ENCODE measurements at places on chromosomes 11 and 22.

GRCh38 chr11:77141475-77141874, 13.4 kb downstream of the MYO7A start:
- DNase-seq = no peak

- DNase-seq = peak; percentile 37
These were observed at the start of gene OSBPL5 for GRCh38 chr11:3165152-3165705. OSBPL5 (minus strand) TSS chr11:3165310; CDS start chr11:3129148, 36,162 bp downstream.

DNA sequence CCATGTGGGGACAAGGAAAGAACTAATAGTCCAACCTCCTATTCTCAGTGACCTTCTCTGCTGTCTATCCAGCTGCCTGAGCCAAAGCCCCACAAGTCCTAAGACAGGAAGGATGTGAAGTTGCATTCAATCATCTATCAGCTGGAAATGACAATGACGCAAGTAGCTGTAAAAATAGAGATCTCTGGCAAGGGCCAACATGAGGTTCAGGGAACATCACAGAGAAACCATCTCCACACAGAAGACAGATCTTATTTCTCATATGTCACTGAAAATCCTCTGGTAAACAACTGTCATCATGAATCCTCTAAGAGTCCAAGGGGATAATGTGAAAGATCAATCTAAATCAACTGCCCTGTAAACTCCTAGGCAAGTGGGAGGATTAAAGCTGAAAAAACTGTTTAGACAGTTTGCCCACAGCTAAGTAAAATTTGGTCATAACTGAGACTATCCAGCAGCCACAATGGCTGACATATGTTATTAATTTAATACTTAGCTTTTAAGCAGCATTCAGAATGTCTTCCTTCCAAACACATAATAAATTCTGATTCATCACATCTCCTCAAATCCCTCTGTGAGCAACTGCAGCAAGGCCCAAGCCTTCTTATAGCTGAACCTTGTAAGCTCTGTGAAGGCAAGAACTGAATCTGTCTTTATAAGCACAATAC, 52.1 kb downstream of the ALG9 start:
- DNase-seq = peak; percentile 91

DNA sequence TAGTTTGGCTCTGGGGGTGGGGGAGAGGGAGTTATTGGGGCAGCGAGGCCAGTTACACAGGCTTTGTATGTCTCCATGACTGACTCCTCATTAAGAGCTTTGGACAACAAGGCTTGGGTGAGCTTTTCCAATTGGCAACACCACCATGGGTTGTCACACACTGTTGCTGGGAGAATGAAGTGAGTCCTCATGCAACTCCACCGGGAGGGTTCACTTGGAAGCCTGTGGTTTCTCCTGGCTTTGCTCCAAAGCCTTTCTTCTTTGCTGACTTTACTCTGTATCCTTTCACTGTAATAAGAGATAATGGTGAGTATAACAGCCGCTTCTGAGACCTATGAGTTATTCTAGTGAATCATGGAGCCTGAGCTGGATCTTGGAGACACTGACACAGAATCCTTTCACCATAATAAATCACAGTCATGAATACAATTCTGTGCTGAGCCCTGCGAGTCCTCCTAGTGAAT, 24.9 kb downstream of the EIF3F start:
- peak; percentile 91 for DNase-seq

DNA sequence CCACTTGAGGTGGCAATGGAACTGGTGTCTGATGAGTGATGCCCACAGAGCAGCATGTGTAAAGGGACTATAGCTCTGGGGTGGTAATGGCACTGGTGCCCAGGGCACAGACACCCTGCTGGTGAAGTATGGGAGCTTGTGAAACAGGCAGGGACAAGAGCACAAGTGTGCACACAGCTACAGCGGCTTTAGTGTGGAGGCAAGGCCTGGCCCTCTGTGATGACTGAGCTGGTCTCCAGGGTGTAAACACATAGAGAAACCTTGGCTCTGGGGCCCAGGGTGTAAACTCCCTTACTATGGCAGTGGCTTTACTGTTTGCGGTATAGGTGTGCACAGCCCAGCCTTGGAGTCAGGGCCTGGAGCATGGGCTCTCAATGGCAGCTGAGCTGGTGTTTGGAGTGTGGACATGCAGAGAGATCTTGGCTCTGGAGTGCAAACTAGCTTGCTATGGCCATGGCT, 46.3 kb downstream of the BIRC2 start:
- no peak for DNase-seq

GRCh38 chr11:64369440-64370421, 10.8 kb downstream of the RPS6KA4 start:
- DNase-seq = no peak

DNA sequence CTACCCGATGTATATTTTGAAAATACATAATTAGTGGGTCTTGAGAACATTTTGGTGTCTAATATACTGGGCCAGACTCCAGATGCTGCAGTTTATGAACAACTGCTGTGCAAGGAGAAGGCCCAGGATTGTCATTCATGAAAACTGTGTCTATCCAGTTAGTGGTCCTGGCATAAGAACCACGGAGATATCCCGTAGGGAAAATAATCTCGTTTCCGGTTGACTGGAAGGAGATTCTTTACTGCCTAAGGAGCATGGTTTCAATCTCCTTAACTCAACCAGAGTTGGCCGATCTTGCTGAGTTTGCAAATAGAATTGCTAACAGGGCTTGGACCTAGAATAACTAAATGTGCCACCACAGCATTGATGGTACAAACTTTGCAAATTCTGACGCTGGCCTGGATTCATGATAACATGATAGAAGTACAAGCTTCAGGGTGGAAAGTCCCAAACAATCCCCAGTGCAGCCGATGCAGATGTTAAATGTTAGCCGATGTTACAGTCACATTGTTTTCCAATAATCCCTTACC, 4.6 kb upstream of the RTCB start:
- DNase-seq = no peak

- DNase-seq = no peak
These were observed 34.9 kb upstream of the ACER3 start for GRCh38 chr11:76825726-76826396.

DNA sequence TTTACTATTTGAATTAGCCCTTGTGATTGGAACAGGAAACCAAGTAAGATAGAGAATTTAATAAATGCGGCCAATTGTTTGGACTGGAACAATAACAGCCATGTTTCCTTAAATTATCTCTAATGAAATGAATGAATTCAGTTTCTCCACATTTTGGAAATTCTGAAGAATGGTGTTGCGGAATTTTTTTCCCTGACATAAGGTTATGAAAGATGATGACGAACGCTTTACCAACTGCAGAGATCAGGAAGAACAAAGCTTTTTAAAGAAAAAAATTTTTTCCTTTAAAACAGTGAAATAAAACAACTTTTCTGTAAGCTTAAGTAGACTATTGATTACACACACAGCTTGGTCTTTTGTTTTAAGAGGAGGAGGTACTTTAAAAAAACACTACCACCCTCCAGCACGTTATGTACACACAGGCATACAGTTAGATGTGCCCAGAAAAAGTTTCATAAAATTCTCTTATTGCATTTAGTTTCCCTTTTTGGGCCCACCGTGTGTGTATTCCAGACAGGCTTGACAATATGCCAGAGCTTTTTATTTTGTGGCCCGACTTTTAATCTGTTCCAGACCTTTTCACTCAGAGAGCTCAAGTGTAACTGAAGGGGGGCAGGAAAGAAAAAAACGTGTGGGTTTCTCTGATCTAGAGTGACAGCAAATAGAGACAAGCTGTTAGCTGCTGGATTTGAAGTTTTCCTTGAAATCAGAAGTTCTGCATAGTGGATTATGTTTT, 77.3 kb downstream of the YAP1 start:
- DNase-seq = peak; percentile 91

DNA sequence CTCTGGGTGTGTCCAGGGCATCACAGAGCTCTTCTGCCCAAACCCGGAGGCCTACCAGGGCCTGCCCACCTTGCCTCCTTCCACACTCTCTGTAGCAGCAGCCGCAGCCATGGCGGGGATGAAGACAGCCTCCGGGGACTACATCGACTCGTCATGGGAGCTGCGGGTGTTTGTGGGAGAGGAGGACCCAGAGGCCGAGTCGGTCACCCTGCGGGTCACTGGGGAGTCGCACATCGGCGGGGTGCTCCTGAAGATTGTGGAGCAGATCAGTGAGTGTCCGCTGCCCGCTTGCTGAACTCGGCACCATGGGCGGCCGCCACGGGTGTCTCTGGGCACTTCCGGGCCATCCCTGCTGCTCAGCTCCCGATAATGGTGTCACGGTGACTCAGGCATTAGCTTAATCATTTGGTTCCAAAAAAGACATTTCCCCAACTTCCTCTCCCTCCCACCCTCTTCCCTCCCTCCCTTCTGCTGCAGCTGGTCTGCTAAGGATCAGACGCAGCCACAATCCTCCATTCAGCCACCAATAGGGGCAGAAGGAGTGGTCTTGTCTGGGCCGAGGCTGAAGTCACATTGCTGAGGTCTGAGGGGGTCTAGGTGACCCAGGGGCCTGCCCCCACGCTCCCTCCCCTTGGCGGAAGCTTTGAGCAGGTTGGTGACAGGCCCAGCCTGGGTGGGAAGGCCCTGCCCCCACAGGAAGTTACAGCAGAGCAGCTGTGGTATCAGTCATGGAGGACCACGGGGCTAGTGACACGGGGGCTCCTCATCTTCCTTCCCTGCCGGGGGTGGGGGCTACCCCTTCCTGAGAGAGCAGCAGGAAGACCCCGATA, 950 bp downstream of the FERMT3 start:
- peak; percentile 36 for DNase-seq

DNA sequence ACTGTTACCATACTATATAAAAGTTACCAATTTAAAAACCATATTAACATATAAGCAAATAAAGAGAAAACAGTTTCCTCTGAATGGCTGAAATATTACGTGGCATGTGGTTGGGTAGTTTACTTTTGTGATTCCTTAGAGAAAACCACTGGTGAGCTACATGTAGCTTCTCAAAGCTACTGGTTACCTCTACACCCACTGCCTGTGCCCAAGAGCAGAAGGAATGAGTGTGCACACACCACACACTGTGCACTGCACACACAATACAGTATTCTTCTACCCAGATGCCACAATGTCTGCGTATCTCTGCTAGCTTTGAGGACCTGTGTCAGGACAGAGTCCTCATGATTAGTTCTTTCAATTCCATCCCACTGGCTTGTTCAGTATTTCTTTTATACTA, 25.5 kb upstream of the YPEL1 start:
- DNase-seq = no peak

DNA sequence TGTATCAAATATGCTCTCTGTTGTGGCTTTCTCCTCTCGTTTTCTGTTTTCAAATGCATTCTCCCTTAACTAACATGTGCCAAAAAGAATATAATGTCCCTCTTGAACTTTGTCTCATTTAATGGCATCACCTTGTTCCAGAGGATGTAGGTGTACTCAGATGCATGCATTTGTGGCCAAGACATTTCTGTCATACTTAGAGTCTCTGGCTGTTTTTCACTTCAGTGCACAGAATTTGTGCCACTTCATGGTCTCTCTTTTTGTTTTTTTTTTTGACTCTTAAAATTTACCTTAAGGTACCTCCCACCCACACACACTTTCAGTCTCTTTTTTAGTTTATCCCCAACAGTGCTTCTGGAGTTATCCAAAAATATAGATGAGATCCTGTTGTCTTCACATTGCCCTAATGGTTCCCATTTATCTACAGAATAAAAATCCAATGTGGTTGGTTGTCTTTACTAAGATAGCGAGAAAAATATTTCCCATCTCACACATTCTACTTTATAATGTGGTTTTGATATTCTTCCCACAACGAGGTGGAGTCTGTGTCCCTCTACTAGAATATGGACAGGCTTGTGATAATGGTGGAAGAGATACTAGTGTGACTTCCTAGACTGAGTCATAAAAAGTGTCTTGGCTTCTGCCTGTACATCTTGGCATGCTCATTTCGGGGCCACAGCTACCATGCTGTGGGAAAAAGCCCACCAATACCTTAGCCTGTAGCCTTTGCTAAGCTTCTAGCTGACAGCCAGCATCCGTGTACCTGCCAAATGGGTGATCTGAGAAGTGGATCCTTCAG, 125.8 kb downstream of the DDX10 start:
- no peak for DNase-seq

GRCh38 chr11:65793144-65793581, 6.3 kb downstream of the OVOL1 start:
- no peak for DNase-seq

DNA sequence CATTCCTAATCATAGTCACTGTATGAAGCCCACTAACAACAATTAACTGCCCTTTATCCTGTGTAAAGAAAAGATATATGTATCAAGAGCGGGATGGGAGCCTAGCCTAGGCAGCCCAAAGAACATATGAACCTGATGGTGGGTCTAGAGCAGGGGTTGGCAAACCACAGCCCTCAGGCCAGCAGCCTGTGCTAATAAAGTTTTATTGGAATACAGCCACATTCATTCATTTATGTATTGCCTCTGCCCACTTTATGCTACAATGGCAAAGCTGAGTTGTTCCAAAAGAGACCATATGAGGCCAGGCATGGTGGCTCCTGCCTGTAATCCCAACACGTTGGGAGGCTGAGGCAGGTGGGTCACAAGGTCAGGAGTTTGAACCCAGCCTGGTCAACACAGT, 13.5 kb downstream of the PRR14L start:
- DNase-seq = no peak

DNA sequence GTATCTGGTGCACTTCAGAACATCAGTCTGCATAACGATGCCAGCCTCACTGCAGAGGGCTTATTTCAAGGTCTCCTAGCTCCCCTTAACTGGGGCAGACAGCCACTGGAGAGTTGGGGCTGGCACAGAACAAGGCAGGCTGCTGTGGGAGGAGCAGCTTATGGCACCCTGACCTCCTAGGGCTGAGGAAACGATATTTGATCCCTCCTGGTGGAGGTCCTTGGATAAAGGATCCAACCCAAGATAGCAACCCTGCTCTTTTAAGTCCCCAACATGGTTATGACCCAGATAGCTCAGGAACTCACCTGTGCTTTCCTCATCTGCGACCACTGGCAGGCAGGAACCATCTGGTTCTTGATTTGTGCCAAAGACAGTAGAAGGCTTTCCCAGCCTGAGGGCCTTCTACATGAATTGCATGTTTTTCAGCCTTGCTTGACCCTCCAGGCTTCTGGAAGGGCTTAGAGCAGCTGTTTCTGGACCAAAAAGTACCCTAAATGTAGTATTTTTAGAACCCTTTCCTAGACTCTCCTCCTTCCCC, 2.8 kb downstream of the TMEM109 start:
- no peak for DNase-seq

GRCh38 chr11:81920205-81920604, 813.5 kb downstream of the FAM181B start:
- DNase-seq = no peak

- DNase-seq = no peak
These were observed 57.5 kb upstream of the CD82 start for GRCh38 chr11:44507896-44508445.

GRCh38 chr11:128689591-128689947, 4.3 kb upstream of the FLI1 start:
- no peak for DNase-seq

DNA sequence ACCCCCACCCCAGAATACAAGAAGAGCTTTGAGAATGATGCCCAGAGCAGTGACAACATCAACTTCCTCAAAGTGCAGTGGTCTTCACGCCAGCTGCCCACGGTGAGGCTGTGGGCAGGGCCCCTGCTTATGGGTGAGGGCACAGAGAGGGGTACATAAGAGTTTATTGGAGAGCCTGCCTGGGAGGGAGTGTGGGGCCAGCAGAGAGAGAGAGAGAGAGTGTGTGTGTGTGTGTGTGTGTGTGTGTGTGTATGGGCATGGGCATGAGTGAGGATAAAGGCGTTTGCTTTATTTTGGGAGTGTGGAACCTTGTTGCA, 9.5 kb downstream of the PHOX2A start:
- DNase-seq = no peak
